ENCODE measurements at places on chromosomes 3 and 15.

DNA sequence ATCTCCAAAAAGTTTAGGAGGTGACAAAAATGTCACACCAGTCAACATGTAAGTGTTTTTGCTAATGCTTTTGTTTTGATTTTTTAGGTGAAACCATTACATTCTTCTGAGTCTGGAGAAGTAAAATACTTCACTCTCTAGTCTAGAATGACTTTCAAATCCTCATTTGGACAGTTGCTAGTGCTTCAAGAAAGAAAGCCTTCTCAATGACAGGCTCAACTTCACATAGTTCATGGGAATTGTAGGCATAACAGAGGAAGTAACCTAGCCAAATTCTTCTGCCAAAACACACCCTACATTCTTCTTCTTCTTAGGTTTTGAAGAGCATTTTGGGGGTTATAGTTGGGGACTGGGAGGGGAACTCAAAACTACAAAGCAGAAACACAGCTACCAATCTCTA, 29.4 kb upstream of the HEG1 start:
- DNase-seq, result no peak

GRCh38 chr3:172591876-172592771, 68.9 kb upstream of the TNFSF10 start:
- DNase-seq, result peak; percentile 35

DNA sequence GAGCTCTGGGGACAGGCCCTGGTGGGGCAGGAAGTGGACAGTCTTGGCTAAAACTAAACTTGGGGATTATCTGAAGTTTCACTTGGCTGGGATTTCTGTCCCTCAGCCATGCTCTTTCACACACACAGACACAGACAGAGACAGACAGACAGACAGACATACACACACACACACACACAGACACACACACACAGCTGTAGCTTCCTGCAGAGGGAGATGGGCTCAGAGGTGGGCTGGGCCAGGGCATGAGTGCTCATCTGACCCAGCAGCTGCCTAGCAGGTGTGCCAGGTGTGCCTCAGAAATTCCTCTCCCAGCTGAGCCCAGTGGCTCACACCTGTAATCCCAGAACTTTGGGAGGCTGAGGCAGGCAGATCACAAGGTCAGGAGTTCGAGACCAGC, 3.3 kb downstream of the RHOV start:
- DNase-seq, result no peak

DNA sequence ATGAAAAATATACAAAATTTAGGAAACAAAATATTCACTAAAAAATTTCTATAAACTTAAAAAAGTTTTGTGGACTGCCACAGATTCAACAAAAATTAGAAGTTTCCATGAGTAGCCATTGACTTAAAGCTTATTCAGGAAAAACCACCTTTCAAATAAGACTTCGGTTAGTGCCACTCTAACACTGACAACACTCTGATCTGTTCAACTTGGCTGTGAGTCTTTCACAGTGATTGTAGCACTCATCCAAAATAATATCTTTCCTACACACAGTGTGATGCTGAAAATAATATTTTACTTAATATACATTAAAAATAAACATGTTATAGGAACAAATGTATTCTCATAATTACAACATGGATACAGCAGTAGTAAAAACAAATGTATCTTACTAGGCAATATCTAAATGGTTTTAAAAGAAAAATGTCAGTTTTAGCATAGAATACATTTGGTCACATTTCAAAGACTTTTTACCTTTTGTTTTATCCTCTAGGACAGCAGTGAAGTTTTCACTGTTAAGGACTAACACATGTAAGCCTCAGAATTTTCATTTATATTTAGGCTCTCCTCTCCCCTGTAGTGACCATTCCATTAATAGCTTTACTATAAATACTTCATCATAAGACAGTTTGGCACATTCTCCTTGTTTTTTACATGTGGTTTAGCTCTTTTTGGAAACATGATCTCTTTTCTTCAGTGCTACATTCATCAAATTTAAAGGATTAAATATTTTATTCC, at the start of gene ASB14:
ASB14 (minus strand) TSS at position 527 of the 738 bp plus-strand sequence. CDS start 652 bp downstream, outside the sequence.
- DNase-seq, result no peak

- no peak for DNase-seq
Observed at GRCh38 chr3:66376568-66376967, 124.3 kb downstream of the LRIG1 start.

GRCh38 chr3:59854061-59854709, 804.4 kb upstream of the CFAP20DC start:
- DNase-seq, result no peak
